HS-27A (cell line): ENCODE measurements at places on chromosomes 13 and 19.

DNA sequence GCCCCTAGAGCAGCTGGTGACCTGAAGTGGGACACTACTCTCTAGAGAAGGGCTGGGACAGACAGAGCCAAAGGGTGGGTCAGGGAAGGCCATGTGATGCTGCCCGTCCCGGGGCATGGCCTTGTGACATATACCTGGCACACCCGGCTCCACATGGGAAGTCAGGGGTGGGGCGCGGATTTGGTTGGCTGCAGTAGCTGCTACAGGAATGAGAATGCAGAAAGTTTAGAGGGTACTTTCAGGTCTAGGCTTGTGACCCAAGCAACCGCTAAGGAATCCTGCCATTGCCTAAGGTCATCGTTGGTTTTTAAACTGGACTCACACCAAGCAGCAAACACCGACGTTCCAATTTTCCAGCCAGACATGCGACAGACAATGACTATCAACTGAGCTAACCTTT, 25.9 kb downstream of the RCBTB2 start:
- DNase-seq, result no peak

DNA sequence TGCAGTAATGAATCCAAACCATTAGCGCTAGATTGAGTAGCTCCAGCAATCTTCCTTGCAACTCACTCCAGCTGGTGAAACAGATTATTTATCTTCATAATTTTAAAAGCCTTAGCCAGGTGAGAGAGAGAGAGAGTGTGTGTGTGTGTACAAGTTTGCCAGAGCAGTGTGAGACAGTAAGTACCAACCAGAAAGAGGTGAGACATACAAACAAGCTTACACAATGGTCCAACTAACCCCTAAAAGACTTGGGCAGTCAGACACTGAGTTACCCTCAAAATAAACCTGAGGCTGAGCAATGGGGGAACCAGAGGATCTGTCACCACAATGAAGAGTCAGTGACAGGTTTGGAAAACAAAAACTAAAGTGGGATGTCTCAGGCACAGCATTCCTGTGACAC, 8.1 kb upstream of the THSD1 start:
- DNase-seq, result no peak

DNA sequence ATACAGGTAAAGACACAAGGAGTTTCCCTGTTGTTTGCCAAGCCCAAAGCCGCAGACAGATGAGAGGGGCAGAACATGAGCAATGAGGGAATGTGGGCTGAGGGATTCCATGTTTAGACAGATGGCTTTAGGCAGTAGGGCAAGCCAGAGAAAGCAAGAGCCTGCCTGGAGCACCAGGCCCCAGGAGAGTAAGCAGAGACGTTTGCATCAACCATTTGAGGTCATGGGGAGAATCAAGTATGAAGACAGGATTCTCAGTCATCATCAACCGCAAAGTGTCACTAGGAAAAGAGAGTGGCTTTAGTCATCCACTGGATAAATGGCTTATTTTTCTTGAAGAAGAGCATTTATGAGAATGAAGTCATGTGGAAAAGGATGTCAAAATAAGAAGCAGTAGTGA, 184.7 kb downstream of the COG6 start:
- no peak for DNase-seq

DNA sequence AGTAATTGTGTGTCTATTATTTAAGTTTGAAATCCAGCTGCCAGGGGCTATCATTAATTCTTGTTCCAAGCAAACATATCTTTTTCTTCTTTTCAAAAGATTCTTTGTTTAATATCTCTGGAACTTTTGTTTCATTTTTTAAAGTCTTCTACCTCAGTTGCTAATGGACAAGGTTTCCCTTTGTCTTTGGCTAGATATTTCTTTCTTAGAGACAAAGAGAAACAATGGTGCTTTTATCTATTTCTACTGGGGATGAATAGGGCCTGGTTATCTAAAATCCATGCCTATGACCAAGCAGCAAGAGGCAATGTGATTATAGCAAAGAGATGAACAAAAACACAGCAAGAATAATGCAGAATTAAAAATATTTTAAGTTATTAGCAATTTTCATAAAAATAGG, 661.3 kb upstream of the KLF12 start:
- no peak for DNase-seq

DNA sequence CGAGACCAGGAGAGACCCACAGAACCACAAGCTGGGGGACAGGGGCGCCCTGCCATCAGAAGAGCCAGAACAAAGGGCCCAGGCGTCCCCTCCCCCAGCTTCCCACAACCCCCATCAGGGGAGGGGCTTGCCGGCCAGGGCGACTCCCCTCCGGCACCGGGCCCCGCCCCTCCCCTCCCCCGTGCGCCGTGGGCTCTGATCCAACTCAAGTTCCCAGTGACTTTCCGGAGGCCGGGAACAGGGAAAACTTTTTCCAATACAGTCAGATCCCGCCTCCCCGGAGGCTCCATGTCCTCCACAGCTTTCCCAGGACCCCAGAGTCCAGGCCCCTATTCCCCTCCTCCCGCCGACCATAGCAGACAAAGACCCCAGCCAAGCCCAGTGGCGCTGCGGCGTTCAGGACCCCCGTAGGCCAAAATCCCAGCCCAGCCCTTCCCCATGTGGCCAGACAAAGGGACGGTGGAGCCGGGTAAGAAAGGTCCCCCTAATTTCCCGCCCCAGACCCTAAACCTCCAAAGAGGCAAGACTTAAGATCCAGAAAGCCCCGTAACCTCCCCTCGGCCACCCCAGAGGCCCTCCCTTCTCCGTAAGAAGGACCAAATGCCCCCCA, 673 bp downstream of the TEAD2 start:
- peak; percentile 63 for DNase-seq

- DNase-seq, result no peak
Observed at GRCh38 chr13:24625331-24625731, 54.9 kb upstream of the ATP12A start.

- no peak for DNase-seq
Observed at GRCh38 chr13:111537843-111538499, 217.5 kb downstream of the TEX29 start.

GRCh38 chr19:14661372-14661924, 13.2 kb downstream of the ADGRE3 start:
- no peak for DNase-seq

- no peak for DNase-seq
Observed at GRCh38 chr13:108987944-108988343, 358.5 kb downstream of the MYO16 start.

GRCh38 chr19:47407417-47407774, 11.9 kb downstream of the MEIS3 start:
- no peak for DNase-seq

DNA sequence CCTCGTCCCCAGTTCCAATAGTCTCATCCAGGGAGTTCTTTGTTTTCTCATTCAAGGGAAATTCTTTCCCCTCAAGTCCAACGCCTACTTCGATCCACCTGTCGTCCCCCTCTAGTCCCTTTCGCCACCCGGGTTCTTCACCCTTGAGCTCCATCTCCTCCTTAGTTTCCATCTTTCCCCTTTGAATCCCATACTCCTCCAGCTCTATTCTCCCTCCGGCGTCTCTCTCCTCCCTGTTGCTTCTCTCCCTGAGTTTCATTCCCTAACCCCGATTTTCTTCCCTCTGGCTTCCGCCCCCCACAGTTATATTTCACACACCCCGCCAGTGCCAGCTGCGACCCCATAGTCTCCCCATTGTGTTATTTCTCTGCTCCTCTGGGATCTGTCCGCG, 628 bp upstream of the SLC17A7 start:
- no peak for DNase-seq

- no peak for DNase-seq
Observed at GRCh38 chr19:39915848-39916215, 18.6 kb downstream of the FCGBP start.

DNA sequence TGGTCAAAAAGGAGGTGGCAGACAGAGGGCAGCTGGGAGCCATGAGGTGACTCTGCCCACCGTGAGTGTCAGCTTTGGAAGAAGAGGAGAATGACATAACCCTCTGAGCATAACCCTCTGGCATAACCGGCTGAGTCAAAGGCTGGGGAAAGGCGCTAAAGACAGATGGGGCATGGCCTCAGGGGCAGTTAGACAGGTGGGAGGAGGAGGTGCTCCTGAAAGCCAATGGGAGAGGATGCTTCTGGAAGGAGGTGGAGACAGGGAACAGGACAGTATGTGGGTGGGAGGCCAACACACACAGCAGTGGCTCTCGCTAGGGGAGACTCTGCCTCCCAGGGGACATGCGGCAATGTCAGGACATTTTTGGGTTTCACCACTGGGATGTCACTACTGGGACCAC, 17.1 kb downstream of the ELAVL1 start:
- no peak for DNase-seq

DNA sequence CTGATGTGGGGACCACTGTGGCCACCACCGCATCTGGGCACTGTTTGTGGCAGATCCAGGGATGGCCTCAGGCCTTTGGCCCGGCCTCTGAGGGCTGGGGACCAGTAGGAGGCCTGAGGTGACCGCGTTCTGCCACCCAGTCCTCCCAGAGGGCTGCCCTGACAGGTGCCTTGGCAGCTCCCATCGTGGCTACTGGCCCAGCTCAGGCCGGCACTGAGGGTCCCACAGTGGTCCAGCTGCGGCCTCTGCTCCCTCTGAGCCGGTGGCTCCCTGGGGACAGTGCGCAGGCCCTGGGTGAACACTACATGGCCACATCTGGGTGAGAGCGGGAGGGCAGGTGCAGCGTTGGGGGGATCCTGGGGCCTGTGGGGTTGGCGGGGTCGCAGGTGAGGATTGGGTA, 61.9 kb downstream of the KDM4B start:
- no peak for DNase-seq

DNA sequence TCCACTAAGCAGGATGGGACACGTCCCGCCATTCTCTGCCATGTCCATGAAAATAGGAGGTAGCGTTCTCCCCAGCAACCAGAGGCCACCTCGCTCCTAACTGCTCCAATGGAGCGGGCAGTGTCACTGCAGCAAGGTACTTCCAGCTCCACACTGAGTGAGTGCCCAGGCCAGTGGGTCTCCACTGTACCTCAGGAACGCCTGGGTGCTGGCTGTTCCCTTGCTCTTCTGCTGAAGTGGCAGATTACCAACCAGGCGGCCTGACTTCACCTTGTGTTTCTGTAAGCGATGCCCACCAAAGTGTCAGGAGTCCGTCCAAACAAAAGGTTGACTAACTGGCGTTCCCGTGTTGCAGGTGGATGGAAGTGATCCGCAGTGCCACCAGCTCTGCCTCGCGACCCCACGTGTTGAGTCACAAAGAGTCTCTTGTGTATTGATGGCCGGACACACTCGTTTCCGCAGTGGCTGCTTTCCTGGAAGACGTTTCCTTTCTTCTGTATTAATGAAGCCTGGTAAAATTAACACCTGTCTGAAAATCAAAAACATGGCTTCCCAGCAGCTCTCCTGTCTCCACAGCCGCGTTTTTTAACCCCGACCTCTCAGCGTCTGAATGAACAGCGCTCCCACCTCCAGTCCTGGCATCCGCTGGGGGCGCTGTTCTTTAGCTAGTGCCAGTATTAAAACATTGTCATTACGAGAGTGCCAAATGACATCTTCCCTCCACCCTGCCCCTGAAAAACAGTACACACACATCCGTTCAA, 128.8 kb downstream of the STK24 start:
- DNase-seq, result no peak

- no peak for DNase-seq
Observed at GRCh38 chr13:51047434-51048165, 63.5 kb downstream of the C13orf42 start.

DNA sequence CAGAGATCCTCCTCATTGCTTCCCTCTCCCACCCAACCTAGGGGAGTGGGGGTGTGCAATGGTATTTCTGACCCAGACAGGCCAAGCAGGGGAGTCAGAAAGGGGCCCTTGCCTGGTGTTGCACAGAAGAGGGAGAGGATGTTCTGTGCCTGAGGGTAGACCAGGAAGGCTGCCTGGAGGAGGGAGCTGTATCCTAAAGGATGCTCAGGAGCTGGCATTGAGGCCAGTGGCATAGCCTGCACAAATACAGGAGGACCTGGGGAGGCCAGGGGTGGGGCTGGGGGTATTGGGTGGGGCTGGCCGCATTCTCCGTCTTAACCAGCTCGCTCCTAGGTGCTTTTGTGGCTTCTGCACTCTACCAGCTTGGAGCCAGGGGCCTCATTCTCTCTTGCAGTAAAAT, 4.4 kb downstream of the RNF225 start:
- DNase-seq, result no peak

- DNase-seq, result no peak
Observed at GRCh38 chr19:8561075-8561764, 16.0 kb downstream of the MYO1F start.

GRCh38 chr13:29564818-29565217, 30.7 kb downstream of the SLC7A1 start:
- DNase-seq, result no peak

DNA sequence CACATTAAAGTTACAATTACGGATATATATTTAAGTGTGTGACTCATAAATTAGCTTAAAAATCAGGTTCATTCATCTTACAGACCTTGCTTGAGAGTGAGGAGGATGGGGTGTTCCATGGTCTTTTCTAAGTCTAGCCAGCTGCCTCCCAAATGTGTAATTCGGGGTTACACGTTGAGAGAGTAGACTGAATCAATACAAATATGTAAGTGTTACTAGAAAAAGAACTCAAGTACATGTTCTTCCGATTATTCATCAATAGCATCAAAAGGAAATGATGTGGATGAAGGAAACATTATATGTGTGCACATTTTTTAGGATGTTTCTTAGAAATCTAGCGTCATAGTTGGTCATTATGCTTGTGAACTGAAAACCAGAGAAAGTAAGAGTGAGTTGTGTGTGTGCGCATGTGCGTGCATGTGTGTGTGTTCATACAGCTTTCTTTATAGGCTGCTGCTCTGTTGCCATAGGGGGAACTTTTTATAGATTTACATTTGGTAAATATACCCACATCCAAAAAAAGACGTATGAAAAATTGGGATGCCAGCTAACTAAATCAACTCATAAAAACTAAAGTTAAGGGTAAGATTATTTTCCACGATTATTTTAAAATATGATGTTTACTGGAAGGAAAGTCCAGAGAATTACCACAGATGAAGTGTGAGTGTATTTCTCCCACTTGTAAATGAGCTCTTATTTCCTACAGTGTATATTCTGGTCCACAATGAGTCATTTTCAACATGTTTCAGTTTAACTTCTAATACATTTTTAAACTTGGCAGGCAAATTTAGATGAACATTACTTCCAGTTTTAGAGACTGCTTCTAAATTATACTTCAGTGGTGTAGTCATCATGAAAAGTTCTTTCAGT, 82.4 kb downstream of the PIBF1 start:
- DNase-seq, result no peak

DNA sequence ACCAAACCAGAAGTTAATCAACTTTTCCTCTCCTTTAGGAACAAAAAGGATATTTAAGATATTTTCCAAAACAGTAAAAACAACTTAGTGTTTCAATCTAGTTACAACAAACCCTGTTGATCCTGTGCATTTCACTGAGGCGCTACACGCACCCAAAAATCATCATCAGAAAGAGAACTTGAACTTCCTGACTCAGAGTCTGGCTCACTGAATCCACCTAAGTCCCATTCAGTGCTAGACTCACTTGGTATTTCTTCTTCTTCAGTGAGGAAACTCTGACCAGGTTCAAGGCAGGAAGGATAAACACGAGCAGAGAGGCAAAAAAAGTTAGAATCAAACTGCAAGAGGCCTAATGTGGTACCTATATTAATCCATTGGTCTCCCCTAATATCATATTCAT, 2.2 kb downstream of the KBTBD6 start:
- no peak for DNase-seq

DNA sequence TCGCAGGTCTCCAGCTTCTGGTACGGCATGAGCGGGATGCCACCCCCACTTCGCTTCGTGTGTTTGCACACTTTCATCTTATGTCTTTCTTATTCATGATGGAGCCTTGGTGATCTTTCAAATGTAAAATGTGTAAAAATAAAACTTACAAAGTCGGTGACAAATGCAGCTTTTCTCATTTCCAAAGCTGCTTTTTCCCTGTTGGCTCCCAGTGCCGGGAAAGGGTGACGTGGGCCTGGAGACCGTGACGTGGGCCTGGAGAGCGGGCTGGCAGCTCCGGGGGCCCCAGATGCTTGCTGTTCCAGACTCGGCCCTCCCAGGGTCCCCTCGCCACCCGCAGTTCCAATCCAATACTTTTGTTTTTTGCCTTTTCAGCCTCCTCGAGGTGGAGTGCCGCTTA, 101.4 kb downstream of the KDM4B start:
- no peak for DNase-seq
